ENCODE measurements at places on chromosomes 11 and 22.

DNA sequence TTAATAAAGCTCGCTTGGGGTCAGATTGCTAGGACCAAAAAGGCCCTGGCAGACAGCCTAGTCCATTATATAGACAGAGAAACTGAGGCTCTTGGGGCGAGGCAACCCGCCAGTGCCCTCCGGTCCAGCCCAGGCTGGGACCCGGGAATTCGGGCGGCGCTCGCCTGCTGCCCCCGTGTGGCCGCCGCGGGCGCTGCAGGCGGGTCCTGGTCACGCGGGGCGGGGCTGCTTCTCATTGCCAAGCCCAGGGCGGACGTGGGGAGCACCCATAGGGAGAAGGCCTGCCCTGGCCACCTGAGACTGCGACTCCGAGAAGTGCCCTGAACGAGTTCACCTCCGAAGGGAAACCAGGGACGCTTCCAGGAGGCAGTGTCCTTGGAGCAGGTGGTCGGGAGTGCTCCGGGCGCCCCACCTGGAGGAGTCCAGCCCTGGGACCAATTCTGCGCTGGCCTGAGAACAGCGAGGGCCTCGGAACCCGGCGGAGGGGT, 36.0 kb upstream of the CSNK1E start:
- no peak for DNase-seq

DNA sequence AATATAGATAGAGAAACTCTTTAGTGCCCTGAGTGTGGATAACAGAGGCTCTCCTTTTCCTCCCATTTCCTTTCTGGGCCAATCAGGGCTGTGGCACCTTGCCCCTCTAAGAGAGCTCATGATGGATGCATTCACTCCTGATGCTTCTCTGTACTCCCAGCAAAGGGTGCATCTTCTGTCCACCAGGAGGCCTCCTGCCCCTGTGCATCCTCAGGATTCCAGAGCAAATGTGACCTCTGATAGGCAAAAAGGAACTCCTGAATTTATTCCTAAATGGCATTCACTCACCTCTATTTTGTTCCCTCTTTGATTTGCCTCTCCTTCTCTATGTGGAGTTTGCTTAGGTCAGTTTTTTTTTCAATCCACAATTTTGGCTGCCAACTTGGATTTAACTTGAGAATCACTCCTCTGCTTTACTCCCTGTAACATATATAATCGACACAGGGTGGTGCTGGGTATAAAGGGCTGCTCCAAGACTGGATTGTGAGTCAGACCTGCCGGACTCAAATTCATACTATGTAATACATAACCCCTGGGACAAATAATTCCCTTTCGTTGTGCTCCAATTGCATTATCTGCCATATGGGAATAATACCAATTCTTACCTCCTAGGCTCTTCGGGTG, 1.1 kb upstream of the MRGPRX4 start:
- peak; percentile 38 for DNase-seq

- no peak for DNase-seq
Measured at GRCh38 chr11:116194156-116194904, 578.5 kb downstream of the BUD13 start.

DNA sequence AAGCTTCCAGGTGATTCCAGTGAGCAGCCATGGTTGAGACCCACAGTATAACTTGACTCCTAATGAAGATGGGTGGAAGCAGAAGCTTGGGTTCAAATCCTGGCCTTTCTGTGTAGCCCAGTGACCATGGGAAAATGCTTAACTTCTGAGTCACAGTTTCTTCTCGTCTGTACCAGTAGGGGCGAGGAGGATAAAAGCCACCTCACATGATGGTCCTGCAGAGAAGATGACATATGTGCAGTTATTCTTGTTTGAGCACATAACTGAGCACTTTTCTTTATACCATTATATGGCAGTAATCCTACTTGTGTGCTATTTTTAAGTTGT, 4.9 kb downstream of the TMEM109 start:
- DNase-seq: no peak

DNA sequence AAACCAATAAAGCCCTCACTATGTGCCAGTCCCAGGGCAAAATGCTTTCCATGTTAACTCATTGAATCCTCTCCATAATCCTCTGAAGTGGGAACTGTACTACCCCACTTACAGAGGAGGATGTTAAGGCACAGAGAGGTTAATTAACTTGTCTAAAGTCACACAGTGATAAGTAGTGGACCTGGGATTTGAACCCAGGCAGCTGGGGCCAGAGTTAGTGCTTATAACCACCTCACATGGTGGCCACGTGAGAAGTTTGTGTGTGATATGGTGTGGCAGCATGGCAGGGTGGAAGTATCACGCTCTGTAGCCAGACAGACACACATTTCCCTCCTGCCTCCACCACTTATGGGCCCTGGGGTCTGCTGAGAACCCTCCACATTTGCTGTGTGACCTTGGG, 16.5 kb downstream of the PARVG start:
- no peak for DNase-seq

DNA sequence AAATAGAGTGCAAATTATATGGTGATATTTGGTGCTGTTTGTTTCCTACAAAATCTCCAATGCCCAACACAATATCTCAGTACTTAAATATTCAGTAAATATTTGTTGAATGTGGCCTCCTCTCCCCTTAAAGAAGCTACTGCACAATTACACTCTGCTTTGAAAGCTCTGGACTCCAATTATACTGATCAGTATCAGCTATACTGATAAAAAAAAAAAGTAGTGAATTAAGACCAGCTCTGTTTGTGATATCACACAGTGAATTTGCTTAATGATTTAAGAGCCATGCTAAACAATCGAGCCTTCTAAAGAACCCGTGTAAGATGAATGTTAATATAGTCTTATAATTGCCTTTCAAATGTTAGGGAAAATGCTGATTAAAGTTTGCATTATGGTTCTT, 543.2 kb upstream of the API5 start:
- no peak for DNase-seq

- no peak for DNase-seq
Measured at GRCh38 chr11:565921-566509, 5.2 kb downstream of the RASSF7 start.

DNA sequence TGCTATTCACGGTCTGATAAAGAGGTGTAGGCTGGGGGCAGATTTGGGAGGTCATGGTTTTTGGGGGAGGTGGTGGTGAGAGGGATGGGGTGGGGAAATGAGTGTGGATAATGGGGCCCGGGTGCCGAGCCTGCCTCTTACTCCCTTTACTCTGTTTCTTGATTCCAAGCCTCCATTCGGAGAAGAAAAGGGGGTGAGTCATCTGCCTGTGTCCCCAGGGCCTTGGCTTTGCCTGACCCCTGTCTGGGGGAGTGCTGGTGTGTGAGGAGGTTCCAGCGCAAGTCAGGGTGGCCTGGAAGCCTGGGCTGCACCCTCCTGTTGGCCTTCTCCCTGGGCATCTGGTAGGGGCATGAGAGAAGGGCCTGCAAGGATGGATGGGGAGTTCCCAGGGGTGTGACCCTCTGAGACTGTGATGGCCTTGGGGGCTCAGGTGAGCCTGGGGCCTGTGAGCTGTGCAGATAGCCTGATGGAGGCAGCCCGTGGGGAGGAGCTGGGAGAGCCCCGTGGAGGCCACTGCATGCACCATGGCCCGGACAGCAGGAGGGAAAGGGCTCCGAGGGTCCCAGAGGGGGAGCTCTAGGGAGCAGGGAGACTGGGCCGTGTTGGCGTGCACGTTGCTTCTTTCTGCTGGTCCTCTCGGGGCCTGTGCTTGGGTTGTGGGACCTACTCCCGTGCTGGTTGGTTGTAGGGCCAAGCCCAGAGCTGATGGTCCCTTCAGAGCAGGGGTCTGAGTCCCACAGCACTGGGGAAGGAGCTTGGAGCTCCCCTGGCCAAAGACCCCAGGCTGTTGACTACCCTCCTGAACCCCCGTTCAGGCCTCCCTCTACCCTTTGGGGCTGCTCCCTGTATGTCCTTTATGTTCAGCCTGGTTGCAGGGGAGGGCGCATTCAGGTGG, 26.3 kb upstream of the ACR start:
- no peak for DNase-seq

- DNase-seq: no peak
Measured at GRCh38 chr22:48104766-48105165, 1342.3 kb downstream of the TBC1D22A start.

GRCh38 chr11:85394283-85394682, 232.9 kb downstream of the DLG2 start:
- no peak for DNase-seq

DNA sequence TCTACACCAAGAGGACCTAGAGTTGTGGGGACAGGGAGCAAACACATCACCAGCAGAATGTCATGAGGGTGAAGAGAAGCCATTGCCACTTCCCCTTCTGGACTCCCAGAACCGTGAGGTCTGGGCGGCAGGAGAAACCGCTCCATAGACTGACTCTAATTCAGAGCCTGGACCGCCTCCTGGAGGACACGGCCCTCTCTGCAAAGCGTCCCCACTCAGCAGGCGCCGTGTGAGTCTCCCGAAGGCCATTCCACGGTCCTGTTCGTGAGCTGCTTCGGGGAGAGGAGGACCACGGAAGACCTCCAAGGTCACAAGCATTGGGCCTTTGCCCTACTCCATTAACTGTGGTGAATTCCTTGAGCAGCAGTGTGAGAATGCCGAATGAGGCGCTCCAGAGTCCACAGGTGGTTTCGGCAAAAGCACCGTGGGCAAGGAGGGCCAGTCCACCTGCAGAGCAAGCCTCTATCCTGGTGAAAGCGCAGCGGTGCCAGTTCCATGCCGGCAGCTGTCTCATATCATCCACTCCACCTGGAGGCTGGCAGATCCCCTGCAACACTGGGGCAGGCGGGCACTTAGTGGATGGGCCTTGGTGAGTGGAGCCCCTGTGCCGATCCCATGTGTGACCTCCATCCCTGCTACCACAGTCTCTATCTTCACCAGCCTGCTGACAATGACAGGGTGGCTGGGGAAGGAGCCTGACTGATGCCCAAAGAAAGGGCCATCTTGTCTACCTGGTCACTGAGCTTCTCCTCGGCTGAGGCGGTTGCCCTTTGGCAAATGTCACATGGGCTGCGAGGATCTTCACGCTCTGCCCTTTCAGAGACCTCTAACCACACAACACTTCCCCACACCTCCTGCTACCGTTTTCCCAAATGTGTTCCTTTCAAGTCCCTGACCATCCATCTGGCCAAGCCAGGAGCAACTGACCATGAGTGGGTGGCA, 7.5 kb downstream of the C11orf21 start:
- DNase-seq: no peak

GRCh38 chr11:77147036-77147315, 18.9 kb downstream of the MYO7A start:
- DNase-seq: no peak

GRCh38 chr11:124329787-124330478, 9.9 kb upstream of the OR8D2 start:
- peak; percentile 43 for DNase-seq

- no peak for DNase-seq
Measured at GRCh38 chr11:119266063-119266462, 50.9 kb downstream of the MCAM start.

DNA sequence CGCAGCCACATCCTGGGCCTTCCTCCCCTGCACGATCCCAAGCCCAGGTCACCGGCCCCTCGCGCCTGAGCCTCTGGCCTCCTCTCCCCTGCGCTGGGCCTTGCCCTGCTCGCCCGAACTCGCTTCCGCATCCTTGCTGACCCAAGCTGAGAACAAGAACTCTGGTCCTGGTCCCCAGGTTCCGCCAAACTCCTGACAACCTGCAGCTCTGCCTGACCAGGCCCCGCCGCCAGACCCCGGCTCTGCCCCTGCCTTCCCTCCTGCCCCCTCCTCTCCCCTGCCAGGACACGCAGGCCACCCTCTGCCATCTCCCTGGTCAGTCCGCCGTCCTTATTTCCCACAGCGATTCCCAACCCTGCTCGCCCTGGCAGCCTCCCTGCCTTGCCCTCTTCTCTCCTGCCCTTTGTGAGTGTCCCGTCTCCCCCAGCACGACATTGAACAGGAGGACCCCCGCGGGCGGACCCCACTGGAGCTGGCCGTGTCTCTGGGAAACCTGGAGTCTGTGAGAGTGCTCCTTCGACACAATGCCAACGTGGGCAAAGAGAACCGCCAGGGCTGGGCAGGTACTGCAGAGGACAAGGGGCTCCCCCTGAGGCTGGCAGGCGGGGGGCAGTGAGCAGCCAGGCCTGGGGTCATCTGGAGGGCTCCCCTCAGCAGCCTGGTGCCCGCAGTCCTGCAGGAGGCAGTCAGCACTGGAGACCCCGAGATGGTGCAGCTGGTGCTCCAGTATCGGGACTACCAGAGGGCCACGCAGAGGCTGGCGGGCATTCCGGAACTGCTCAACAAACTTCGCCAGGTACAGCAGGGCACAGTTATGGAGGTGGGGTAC, 762 bp downstream of the ANKRD13D start:
- DNase-seq: no peak

GRCh38 chr11:95299078-95299679, 68.2 kb upstream of the SESN3 start:
- peak; percentile 63 for DNase-seq

DNA sequence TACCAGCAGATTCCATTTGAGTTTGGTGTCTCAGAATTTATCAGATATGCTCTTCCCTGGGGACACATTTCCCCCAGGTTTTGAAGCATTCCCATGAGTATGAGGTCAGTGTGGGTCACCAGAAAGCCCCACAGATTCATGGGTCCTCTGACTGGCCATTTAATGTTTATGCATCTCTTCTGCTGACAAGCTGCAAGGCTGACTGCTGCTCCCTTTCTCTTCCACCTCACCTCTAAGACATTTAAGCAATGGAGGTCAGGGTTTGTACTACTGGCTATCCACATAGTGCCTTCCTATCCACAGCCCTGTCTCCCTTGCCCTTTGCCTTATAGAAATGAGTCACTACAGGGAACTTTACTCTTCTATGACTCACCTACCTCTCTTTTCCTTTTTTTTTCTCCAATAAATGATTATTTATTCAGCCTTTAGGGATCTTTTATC, 106.0 kb upstream of the TIMP3 start:
- no peak for DNase-seq

GRCh38 chr11:61918938-61919704, 1.8 kb upstream of the RAB3IL1 start:
- DNase-seq: no peak

DNA sequence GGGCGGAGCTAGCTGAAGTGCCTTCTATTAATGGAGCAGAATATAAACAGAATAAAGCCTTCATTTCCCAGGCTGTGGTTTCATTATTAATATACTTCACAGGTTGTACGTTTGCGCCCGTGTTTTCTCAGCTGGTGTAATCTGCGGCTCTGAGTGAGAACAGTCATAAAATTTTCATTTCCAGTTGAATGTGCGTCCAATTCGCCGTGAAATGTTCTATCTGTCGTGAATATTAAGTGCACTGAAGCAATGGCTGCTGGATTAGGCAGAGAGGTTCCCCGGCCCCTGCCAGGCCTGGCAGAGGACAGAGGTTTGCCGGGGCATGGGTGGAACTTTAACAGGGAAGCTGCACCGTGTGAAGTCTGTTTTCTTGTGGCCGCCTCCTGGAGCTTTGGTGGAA, 874.4 kb downstream of the NTM start:
- DNase-seq: no peak

DNA sequence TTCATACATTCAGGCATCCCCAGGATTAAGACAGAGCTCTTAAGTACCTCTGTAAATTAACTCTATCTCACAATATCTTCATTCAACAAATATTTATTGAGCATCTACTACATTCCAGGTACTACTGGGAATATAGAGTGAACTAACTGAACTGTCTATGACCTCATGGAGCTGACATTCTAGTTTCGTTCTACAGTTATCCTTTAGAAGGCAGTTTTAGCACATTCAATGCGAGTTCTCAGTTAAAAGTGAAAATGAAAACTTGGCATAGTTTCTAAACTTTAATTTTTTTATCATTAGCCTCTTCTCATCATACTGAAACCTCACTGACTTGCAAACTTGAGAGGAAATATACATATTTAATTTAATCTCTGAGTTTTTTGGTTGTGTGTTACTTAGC, 10.7 kb upstream of the MS4A6E start:
- no peak for DNase-seq

Data from NCI-H526 treated with DMSO at 0.1 percent for 48 hours (cell line).